ENCODE measurements at places on chromosomes 5 and 9.
A peak's percentile ranks its signal among the peaks of the same experiment; 100 is the strongest.

DNA sequence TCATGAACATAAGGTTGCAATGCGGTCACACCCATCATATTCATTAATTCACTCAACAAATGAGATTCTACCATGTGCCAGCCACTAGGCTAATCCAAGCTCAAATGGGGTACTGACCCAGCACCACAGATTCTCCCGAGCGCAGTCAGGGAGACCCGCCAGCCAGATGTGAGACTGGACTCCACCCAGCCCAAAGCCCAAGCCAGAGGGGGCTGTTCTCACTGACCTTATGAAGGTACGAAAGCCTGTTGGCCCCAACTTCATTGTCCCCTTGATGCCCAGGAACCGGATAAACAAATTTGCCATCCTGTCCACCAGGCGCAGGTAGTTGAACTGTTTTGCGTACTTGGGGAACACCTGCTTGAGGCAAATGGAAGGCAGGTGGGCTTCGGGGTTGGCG, 218.8 kb downstream of the DAB2IP start:
- no peak for DNase-seq

- DNase-seq, result no peak
Measured at GRCh38 chr9:126462617-126463016, 136.0 kb downstream of the MVB12B start.

GRCh38 chr9:30348904-30349303, 2035.5 kb upstream of the ACO1 start:
- no peak for DNase-seq

DNA sequence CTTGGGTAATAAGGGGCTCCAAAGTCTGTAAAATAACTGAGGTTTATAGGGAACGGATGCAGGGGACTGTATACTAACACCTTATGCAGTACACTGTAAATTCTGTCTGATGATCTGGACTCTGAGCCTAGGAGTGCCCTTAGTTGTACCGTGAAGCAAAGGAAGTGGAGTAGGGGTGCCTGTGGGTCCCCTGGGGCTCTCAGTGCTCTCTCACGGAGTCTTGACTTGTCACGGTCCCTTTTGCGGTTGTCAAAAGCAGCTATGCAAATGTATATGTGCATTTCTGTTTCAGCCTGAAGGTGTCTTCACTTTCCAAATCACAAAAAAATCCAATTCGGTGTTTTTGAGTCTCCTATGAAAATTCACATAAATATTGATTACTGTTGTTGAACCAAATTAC, 17.8 kb downstream of the DMRT1 start:
- no peak for DNase-seq

DNA sequence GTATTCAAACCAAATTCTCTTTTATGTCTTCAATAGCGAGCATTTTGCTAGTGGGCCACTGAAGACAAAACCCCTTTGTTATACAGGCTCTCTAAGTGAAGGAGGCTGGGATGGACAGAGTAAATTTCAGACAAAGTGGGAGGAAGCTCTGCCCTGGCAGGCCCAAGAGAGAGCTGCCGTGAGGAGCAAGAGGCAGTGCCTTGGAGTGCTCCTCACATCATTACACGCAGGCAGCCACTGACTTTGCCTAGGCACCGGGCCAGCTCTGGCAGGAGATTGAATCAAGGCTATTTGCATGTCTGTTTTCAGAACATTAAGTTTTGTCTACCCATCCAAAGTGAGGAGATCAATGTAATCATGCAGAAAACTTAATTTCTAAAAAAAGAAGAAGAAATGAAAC, 167.7 kb downstream of the CCDC192 start:
- no peak for DNase-seq

- DNase-seq, result no peak
Measured at GRCh38 chr9:73615557-73615956, 463.9 kb downstream of the ANXA1 start.

- peak; percentile 72 for DNase-seq
Measured at GRCh38 chr5:181187500-181188213, 17.3 kb downstream of the TRIM7 start.

DNA sequence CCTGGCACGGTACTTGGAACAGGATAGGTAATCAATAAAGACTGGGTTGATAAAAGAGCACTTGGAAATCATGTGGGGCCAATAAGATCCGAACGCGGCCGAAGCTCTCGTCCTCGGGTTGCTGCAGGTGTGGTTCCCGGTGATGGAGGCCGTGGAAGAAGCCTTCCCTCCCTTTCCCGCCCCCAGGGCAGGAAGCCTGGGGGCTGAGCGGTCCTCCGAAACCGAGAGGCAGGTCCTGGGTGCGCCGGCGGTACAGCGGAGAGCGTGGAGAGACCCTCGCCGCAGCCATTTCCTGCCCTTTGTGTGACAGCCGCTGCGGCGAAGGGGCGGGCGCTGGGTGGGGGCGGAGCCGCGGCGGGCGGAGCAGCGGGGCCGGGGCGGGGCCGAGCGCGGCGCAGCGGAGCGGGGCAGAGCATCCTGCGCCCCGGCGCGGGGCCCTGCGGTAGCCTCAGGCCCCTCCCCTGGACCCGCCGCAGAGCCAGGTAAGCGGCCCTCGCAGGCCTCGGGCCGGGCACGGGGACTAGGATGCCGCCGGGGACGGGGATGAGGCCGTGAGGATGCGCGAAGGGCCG, at the start of gene CYFIP2:
CYFIP2 (plus strand) TSS at position 410 of the 572 bp plus-strand sequence. CDS start 19,239 bp downstream, outside the sequence.
- DNase-seq, result peak; percentile 88

- DNase-seq, result no peak
Measured at GRCh38 chr9:99399474-99399873, 177.4 kb downstream of the SEC61B start.

DNA sequence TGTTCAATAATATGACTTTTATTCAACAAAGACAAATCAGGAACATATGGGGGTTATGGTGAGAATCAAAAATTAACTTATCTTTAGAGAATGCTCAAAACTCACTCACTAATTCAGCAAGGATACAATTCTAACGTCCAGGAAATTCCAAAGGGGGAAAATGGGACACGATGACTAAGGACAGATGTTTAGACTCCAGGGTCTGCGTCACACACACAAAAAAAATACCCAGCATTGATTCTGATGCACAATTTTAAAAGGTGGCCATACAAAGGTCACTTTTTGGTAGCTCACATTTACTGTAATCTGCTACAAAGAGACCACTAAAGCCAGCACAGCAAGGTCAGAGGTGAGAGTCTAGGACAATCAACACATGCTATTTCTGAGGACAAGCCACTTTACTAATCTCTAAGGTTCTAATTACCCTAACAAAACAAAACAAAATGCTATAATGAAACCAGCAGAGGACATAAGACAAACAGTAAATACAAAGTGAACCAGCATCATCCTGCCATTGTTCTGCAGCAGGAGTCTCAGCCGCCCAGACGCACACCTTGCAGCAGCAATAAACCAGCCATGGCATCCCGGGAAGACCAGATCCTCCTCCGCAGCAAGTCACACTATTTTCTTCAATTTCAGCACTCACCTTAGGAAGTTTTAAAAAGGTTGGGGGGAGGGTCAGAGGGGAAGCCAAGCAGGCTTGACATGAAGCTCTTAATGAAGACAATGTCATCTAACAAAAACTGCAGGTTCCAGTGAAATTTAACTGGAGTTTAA, 57.8 kb downstream of the TTC39B start:
- DNase-seq, result no peak

DNA sequence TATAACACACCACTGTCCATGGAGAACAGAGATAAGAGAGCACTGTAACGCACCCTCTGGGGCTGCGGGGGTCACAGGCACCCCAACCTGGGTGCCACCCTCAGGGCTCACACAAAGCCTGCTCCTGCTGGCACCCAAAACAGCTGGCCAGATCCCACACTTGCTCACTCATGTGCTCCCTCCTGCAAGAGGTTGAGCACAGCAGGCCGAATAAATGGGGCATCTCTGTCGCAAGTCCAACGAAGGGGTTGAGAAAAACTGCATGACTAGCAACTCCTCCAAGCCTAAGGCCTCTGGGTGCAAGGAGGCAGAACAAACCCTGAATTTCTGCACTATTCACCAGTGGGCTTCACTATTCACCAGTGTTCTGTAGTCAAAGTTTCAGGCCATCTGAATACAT, 80.3 kb downstream of the SECISBP2 start:
- no peak for DNase-seq

DNA sequence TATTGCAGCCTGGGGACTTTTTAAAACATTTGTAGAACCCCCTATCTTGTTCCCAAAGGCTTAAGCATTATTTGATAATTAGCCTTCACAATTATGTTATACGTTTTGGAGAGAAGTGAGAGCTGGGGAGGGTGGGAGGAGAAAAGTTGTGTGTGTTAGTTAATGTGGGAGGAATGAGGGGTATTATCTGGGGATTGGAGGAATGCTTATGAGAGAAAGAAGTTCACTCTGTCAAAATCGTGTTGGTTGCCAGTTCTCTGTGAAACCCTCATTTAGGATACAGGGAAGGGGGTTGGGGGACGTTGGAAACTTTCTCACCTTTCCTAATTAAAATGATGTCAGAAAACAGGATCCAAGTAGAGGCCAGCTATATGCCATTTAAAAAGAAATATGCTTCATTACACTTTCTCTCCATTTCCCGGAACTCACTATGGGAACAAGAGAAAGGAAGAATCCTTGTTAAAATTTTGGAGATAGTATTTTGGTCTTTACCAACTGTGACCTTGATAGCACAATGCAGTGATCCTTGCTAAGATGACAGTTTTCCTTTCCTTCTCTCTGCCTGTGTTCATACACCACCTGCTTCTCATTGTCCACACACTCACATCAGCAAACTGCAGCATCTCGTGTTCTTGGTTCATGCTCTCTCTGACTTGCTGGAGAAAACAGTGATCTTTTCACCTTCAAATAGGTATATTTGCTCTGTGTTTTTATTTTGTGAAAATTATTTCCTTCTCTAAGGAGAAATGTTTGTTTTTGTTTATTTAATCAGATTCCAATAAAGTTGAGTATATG, 336.7 kb upstream of the CLINT1 start:
- DNase-seq, result no peak

DNA sequence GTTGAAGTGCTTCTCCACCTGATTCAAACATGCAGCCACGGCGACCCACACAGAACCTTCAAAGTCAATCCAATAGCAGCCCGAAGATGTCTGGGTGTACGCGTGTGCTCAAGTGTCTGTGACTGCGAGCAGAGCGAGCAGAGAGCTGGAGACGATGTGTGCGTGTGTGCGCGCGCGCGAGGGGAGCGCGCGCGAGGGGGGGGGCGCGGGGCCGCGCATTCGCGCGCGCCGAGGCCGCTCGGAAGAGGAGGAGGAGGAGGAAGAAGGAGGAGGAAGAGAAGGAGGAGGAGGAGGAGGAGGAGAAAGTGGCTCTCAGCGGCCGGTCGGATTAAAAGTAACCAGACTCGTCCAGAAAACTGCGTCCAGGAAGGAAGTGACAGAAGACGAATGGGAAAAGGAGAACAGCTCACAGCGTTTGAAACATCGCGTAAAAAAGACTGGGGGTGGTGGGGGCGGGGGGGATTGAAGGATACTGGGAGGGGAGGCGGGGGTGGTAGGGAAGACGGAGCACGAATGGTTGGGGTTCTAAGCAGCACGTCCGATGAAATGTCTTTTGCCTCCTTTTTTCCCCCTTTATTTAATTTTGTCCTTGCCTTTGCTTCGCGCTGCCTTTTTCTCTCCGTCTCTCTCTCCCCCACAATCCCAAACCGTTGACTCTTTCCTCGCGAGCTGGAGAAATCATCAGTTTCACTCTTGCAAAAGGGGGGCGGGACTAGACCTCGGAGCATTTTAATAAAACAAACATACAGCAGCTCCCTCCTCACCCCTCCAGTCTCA, at the start of gene MEF2C:
MEF2C (minus strand) TSS at position 126 of the 777 bp plus-strand sequence. CDS start 59,396 bp downstream, outside the sequence.
- peak; percentile 77 for DNase-seq

DNA sequence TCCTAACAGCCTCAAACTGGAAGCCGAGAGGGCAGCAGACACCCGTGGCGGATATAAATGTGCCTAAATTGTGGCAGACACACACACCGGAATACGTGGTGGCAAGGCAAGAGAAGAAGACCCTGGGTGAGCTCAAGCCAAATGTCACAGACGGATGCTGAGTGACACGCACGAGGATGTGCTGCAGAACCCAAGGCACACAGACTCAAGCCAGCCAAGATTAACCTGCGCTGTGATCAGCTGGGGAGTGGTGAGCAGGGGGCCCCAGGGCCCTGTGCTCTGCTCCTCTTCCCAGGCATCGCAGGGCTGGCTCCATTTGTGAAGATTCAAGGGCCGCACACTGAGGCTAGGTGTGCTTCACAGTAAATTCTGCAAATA, 16.4 kb downstream of the SEMA4D start:
- peak; percentile 46 for DNase-seq

DNA sequence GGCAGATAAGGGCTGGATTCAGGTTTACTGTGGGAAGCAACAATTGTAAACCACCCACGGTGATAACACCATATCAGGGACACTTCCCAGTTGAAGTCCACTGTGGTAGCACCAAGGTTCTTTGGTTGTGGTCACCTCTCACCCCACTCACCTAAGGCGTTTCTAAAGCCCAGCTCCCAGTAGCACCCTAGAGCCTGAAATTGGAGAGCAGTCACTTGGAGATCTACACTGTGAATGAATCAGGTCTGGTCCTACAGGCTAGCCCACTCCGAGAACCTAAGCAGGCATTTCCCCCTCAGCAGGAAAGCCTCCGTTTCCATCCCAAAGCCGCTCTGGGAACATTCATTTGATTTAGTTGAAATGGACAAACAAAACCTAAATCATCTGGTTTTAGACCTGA, 191.3 kb downstream of the TTC39B start:
- no peak for DNase-seq

DNA sequence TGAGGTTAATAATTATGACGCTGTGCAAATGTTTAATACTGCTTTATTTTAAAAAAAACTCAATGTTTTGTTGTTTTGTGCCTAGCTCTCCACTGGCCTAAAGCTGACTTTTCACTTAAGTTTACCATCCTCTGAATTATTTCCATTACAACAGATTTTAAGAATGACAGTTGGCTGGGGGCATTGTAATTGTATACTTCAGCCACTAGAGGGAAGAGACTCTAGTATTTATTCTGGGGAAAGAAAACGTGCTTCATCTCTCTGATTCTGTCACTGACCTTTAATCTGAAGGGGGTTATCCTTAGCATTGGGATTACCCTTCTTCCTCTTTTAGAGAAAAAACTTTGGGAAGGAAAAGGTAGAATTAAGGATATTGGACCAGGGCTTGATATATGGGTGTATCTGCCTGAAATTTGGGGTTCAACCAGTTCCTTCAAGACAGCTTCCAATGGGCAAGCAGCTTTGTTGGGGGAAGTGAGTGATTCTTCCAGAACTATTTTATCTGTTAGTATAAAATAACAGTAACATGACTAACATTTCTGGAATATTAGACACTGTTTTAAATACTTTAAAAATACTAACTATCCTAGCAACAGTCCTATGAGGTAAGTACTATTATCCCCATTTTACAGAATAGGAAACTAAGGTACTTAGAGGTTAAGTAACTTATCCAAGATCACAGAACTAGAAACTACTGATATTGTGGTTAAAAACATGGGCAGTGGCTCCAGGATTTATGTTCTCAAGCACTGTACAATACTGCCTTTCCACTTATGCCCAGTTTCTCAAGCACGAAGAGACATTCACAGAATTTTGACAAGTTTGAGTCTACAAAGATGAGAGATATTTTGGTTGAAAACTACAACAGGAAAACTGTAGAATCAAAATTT, 208.4 kb downstream of the CD180 start:
- peak; percentile 52 for DNase-seq

- no peak for DNase-seq
Measured at GRCh38 chr9:6109986-6110385, 94.6 kb upstream of the RANBP6 start.
